GM12891 (cell line): ENCODE measurements at places on chromosomes 11 and 22.

DNA sequence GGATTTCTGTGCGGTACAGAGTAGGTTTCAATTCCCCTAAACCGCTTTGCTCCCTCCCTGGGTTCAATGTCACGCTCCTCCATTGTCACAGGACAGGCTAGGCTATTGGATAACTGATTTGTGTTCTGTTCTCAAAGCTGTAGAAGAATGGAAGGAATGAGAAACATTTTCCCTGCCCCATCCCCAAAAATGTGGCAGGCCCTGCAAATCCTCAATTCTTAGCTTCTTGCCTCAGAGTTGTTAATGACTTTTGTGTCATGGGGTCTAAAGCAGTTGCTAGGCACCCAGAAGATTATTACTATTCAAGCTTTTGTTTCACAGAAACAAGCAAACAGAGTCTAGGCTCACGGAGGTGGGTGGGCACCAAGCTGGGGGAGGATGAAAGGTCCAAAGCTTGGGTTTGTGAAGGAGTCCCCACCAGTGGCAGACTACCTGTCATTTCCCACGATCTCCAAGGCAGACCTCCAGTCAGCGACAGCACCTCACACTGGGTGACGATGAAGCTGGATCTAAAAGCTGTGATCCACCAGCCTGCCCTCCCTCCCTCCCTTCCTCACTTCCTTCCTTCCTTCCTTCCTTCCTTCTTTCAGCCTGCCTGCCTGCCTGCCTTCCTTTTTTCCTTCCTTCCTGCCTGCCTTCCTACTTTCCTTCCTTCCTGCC lies 1080.2 kb downstream of the OPCML start:
- no peak for DNase-seq

- no peak for DNase-seq
Measured at GRCh38 chr11:84870486-84870885, 756.7 kb downstream of the DLG2 start.

GRCh38 chr22:23053912-23054530 lies 16.3 kb upstream of the GNAZ start:
- no peak for DNase-seq

- no peak for DNase-seq
Measured at GRCh38 chr11:31761636-31762035, 49.5 kb downstream of the PAX6 start.

GRCh38 chr11:18459634-18460033 lies 4.0 kb downstream of the LDHAL6A start:
- no peak for DNase-seq

DNA sequence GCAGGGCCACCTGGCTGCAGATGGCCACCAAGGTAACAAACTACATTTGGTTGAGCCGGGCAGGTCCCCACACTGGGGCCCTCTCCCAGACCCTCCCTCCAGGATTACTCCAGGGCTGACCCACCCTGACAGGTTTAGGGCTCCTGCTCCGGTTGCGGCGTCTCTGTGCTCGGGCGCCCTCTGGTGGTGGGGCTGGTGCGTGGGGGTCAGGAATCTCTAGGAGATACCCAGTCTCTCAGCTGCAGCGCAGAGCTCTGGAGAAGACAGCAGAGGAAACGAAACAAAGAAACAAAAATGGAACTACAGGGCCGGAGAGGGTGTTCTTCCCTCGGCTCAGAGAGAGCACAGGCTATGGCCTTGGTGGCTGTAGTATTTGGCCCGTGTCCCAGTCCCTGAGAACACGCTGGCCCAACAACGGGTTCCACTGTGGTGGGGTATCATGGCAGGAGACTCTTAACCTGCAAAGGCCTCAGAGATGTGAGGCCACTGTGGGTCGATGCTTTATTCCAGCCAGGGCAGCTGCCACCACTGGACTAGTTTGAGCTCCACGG lies 2.4 kb downstream of the C11orf96 start:
- peak; percentile 56 for DNase-seq

DNA sequence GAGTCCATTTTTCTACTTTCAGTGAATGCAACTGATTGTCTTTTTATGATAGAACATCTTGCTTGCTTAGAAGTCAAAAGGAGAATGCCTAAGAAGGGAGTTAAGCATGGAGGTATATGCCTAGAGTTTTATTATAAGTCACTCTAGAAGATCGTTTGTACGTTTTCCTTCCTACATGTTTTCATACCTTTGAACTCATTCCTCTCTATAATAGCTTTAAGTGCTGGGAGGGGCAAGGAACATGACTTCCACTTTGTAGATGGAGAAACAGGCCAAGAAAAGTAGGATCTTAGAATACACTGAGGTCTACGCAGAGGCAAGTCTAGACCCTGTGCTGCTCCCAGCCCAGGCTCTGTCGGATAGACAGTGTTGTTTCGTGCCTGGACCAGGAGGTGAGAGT lies 114.3 kb downstream of the ZBTB16 start:
- DNase-seq, result no peak

DNA sequence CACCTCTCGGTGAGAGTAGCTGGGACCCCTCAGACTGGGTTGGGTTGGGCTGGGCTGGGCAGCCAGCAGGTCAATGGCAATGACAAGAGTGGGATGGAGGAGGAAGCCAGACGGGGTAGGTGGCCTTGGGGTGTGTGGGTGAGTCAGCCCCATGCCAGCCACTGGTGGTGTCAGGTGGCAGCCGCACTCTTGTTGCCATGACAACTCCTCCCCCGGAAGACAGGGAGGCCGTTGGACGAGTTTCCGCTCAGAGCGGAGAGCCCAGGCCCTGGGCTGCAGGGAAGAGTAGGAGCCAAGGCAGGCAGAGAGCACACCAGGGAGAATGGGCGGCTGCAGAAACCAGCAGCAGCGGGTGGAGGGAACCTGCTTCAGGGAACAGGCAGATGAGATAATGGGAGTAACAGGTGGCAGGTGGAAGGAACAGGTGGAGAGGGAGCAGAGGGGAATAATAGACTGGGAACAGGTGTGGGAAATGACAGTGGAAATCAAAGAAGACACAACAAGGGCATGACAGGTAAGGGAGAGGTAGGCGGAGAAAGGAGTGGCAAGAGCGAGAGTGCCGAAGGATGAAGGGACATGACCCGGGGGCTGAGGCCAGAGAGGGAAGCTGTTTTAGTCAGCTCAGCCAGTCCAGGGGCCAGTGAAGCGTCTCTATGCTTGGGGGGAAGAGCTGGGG lies 8.7 kb downstream of the SPTBN2 start:
- no peak for DNase-seq

DNA sequence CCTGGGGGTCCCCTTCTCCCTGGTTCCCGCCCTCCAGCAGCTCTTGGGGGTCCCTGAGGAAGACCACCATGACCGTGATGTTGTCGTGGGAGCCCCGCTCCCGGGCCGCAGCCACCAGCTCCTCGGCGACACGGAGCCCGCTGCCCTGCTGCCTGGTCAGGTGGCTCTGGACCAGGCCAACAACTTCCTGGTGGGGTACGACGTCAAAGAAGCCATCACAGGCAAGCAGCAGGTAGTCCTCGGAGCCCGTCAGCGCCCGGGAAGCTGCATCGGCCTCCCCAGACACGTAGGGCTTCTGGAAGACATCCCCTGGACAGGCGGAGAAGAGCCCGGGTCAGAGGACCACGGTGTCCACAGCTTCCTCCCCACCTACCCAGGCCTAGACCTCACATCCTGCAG lies 29.5 kb downstream of the PPM1F start:
- DNase-seq, result no peak

DNA sequence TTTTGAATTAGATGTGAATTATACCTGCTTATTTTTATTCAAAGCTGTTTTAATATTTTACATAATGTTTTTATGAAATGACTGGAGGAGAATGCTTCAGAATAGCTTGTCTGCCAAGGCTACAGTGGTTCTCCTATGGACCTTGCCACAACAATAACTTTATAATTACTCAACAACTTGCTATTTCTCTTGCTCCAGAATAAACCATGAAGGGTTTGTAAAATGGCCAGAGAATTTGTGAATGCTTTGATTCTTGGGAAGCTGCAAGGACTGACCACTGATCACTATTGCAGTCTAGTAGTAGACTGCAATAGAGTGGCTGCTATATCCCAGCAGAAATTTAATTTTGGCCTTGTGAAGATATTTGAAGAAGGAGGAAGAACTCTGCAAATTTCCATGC lies 199.7 kb downstream of the FAT3 start:
- no peak for DNase-seq

DNA sequence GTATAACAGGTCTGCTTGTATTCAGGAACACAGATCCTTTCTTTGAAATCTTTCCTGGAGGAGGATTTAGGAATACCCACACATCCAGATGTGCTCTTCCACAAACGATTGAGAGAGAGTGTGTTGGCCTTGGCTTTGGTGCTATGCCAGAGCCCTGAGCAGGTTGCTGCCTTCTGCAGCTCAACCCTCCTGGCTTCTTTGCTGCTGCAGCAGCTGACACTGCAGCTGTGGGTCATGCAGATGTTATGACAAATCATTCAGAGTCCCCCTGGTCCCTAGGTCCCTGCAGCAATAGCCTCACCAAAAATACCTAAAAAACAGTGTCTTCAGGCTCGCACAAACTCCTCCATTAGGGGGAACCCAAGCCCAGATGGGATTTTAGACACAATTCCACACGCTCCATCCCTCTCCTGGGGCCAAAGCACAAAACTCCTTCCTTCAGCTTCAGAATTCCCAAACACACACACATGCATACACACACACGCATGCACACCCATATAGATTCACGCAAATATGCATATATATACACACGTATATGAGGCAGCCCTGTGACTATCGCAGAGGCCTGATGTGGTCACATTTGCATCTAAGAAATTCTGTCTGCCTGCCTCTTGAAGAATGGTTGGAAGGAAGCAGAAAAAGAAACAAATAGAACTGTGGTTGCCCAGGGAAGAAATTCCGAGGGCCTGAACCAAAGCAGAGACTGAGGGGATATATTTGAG lies 35.4 kb downstream of the SLN start:
- DNase-seq, result no peak

DNA sequence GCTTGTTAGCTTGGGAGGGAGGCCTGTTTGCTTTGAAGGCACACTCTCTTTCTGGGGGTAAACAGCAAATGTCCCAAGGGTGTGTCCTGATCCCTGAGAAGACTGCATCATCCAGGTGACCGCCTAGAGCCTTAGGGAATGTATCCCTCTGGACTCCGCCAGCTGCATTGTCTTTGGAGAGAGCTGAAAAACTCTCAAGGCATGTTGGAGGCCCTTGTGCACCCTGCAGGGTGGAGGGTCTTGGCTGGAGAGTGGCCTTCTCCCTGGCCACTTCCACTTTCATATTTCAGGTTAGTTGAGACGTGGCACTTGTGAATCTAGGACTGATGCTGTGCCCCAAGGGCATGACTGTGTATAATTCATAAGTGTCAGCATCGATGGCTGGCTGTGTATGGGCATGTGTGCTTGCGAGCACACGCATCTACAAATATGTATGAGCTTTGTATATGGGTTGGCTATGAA lies 70.6 kb downstream of the ZBTB16 start:
- DNase-seq, result no peak

- no peak for DNase-seq
Measured at GRCh38 chr22:40726514-40726913, 47.2 kb downstream of the MCHR1 start.

DNA sequence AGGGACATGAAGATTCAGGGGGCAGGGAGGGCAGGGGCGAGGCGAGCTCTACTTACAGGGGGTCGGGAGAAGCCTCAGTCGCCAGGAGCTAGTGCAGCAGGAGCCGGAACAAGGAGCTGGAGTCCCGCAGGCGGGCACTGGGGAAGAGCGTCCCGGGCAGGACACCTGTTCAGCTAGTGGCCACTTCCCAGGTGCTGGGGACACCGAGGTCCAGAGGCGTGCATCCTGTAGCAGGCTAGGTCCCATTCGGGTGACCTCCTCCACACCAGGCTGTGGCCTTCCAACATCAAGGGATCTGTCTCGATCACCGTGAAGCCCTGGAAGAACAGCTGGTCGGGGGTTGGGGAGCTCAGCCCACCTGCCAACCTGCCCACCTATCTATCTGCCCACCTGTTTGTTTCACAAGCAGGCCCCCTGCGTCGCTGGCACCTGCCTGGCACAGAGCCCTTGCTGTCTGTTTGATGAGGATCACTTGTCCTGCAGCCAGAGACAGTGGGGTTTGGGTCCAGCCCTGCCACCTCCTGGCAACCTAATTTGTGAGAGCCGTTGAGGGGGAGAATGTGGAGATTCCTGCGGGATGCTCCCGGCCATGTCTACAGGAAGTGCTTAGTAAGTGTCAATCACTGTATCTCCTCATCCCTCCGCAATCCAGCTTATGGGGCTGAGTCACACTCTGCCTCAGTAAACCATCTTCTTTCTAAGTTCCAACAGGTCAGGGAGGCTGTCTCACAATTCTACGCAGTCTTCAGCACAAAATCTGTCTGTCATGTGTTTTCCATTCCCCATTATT lies 940.9 kb downstream of the BRD1 start:
- DNase-seq, result no peak

DNA sequence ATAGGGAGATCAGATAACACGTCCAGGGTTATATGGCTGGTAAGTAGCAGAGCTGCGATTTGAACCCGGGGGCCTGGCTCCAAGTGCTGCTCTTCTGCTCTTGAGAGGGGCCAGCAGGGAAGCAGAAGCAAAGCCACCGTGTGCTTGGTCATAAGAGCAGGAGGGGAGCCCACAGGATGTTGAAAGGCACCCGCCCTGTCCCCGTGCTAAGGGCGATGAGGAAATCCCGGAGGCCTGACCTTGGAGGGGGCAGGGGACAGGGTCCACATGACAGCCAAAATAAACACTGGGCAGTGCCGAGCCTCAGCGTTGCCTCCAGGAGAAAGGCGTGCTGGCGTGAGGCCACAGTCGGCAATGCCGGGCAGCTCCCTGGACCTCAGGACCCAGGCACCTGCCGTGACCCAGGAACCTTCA lies 28.8 kb downstream of the TOM1 start:
- no peak for DNase-seq

- no peak for DNase-seq
Measured at GRCh38 chr22:49929994-49930575, 11.7 kb downstream of the CRELD2 start.

- DNase-seq, result no peak
Measured at GRCh38 chr22:35443790-35444684, 44.1 kb downstream of the MCM5 start.

DNA sequence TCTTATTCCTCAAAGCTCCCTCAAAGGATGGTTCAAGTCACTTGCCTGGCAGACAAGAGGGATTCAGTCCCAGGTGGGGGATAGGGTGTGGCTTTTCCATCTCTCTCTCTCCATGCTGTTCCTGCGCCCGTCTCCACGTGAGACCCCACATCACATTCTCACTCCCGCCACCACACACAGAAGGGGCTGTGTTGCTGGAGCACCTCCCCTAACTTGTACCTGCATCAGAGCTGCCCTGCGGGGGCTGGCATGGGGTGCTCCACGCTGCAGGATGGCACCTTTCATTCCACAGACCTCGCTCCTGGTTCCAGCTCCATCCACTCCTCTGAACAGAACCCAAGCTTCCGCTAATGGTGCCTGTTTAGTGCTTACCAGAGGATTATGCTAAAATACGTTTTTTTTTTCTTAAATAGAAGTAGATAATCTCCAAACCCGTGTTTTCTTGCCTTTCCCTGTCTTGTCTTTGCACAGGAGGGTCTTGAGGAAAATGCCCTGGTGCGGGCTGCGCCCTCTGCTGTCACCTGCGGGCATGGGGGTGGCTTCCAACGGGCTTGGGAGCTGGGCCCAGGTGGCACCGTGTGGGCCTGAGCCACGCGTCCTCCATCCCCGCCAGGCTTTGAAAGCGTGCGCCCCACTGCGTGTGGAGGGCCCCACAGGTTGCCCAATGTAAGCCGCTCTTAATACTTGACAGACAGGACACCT lies 985.6 kb downstream of the BRD1 start:
- no peak for DNase-seq
